NCI-H460 (cell line): ENCODE measurements at places on chromosomes 12 and 14. TPM values are rescaled to one million over a fixed set of nuclear protein-coding genes. Genes with fewer than 3 reads are reported as not detected.

DNA sequence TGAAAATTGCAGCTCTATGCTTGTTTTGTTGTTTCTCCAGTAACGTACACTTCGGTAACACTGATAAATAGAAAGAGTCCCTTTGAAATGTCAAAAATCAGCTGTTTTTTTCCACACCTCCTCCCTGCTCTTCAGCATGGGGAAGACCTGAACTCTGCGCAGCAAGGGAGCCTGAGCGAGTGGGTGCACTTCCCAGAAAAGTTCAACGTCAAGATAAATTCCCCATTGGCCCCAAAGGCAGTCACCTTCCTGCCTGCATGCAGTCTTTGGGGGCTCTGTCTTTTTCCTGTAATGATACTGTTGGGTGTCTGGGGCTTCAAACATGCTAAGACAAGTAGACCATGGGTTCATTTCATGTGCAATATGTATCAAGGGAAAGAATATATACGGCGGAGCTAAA is 8.8 kb upstream of the FOXG1 start:
- DNase-seq: no peak

Gene MGST1
- total RNA-seq: 309 and 386 TPM in 2 replicates

DNA sequence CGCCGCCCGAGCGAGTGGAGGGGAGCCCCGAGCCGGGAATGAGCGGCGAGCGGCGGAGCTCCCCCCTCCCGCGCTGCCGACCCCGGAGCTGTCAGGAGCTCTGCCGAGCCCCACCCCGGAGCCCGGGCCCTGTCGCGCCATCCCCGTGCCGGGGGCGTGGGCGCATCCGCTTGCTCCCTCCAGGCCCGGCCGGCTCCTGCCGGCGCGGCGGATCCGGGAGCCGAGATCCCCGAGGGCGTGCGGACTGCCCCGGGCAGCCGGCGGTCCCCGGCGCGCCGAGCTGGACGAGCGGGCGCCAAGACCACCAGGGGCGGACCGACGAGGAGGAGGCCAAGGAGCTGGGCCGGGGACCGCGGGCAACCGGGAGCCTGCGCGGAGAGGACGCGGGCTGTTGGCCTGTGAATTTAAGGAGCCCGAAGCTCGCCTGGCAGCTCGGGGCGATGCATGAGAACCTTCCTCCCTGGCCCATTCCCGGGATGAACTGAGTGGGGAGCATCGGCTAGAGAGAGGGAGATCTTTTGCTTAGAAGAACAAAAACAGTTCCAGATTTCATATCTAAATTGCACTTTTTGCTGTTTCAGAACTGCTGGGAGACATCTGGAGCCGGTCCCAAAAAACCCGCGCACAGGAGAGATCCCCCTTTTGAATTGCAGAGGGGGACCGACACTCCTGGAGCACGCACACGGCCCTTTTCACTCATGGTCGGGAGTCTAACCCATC is 2.0 kb downstream of the PTHLH start:
- DNase-seq: no peak

Gene TEX52
- not detected in 2 replicates for total RNA-seq

Gene HVCN1
- total RNA-seq: 52.0 and 61.7 TPM in 2 replicates
